AG08395 (cell line): ENCODE measurements at places on chromosomes 13 and 19.

DNA sequence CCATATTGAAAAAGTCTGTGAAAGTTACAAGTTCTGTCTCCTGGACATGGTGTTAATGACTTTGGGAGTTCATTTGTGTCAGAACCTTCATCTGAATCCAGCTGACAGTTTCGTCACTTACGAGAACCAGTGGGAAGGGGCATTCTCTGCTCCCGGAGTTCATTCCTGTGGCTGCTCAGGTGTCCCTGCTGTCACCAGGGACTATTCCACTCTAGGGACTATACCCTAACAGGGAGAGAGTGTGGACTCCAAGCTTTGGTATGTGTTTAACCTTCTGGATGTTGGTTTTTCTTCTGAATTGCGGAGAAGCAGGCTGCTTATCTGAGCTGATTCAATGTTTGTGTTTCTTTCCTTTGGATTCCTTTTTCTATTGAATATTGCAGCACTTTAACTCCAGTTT is 12.4 kb upstream of the ZNF709 start:
- no peak for DNase-seq

- no peak for DNase-seq
Measured at GRCh38 chr13:66530158-66530557, 700.0 kb downstream of the PCDH9 start.

- DNase-seq: no peak
Measured at GRCh38 chr13:63425131-63425530, 2009.5 kb upstream of the PCDH20 start.

DNA sequence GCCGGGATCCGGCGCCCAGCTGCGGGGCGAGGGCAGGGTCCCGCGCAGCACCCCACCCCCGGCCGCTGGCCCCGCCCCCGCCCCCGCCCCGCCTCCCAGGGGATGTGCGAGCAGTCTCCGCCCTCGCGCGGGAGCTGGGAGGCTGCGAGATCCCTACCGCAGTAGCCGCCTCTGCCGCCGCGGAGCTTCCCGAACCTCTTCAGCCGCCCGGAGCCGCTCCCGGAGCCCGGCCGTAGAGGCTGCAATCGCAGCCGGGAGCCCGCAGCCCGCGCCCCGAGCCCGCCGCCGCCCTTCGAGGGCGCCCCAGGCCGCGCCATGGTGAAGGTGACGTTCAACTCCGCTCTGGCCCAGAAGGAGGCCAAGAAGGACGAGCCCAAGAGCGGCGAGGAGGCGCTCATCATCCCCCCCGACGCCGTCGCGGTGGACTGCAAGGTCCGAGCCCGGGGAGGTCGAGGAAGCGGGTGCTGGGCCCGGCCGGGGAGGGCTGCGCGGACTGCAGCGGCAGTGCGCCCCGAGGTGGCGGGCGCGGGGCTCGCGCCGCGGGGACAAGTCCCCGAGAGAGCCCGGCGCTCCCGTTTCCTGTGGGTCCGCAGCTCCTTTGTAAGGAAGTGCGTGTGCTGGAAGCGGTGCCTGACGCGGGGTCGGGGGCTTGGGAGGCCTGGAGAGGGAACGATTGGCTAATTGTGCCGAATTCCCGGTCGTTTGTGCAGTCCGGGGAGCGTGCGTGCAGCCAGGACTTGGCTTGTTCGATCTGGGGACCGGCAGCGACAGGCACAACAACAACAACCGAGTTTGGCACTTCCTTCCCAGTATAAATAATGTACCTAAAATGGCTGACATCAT is at the start of gene ITM2B:
Gene ITM2B, plus strand, starts transcription at position 161 of the 843 bp plus-strand sequence. Its CDS starts 155 bp downstream, at position 316.
- peak; percentile 81 for DNase-seq

DNA sequence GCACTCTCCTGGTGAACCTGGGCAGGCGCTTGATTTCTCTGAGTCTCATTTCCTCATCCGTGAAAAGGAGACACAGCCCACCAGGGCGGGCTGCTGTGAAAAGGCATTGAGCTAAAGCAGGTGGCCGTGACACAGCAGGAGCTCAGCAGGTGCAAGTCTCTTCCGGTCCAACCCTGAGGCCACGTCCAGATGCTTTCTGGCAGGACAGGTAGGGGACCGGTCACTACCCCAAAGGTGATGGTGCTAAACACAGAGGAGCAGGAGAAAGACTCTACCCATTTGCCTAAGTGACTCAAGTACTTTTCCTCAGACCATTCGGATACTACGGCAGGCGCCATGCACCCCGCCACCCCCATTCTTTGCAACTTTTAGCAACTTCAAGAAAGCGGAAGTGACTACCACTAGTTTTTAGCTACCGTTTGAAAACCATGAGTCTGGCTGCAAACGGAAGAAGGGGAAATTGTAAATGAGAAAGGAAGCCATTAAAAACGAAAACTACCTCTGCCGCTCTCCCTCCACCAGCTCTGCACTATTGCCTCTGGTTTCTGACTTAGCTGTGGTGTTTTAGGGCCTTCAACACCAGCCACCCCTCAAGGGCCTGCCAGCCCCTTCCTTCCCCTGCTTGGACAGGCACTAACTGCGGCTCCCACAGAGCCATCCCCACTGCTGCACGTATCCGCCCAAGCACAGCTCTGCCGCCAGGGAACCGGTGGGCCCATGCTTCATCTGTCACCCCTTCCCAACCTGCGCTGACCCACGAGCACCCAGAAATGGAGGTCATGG is 4.8 kb downstream of the PPP6R1 start:
- DNase-seq: no peak

GRCh38 chr19:57566396-57567265 is 7.0 kb upstream of the ZNF550 start:
- no peak for DNase-seq

DNA sequence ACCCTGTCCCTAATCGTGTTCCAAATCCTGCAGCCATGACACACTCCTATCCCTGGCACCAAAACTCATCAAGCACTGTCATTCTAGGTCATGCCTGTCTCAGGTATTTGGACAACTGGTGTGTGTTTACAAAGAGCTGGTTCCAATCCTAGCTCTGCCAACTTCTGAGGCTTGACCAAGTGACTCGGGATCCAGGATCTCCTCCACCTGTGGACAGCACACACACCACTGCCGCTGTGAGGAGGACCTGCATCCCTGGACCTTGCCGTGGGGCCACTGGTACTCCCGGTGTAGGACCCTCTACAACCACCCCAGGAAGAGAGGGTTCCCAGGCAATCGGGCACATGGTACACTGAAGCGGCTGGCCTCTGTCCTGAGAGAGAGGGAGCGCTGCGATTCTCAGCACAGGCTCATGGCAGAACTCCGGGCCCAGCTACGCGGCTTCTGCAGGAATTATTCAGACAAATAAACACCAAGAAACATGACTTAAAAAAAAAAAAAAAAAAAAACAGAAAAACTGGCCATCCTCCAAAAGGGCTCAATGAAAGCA is 20.4 kb downstream of the MLLT1 start:
- no peak for DNase-seq

GRCh38 chr19:15640294-15640903 is at the start of gene CYP4F3:
Gene CYP4F3 (plus strand): TSS chr19:15640897. CDS start chr19:15641416, 519 bp downstream.
- DNase-seq: no peak
